ENCODE measurements at places on chromosomes 16 and 17.

GRCh38 chr16:52389045-52389444, 157.9 kb downstream of the TOX3 start:
- no peak for DNase-seq

DNA sequence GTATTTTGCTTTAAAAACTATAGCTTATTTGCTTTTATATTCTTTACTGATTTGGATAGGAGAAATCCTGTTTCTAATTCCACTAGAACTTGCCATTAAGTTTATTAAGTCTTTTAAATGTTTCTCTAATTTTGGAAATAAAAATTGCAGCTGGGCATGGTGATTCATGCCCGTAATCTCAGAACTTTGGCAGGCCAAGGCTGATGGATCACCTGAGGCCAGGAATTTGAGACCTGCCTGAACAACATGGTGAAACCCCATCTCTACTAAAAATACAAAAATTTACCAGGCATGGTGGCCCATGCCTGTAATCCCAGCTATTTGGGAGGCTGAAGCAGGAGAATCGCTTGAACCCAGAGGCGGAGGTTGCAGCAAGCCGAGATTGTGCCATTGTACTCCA, 30.7 kb downstream of the DNAH17 start:
- DNase-seq: no peak

- no peak for DNase-seq
These were observed 19.2 kb upstream of the MRPS23 start for GRCh38 chr17:57868910-57869616.

- no peak for DNase-seq
These were observed 8.6 kb downstream of the KRT10 start for GRCh38 chr17:40813804-40814203.

DNA sequence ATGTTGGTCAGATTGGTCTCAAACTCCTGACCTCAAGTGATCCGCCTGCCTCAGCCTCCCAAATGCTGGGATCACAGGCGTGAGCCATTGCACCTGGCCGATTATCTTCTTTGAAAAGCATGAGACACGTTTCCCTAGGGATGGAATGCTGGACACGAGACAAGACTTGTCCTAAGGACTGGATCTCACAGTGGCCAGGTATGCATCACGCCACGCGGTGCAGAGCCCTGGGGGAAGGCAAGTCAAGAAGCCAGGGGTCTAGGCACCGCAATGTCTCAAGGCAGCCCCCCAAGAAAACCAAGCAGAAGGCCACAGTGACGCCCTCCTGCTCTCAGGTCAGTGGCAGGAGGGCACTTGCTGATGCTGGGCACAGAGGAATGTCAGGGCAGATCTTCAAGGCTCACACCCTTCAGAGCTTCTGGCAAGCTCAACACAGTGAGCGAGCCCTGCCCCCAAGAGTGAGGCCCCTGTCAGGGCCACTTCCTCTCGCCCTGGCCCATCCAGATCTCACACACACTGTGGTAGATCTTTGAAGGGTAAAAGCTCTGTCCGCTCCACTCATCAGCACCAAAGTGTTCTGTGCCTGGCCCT, 134.7 kb downstream of the ZNF778 start:
- DNase-seq: no peak

DNA sequence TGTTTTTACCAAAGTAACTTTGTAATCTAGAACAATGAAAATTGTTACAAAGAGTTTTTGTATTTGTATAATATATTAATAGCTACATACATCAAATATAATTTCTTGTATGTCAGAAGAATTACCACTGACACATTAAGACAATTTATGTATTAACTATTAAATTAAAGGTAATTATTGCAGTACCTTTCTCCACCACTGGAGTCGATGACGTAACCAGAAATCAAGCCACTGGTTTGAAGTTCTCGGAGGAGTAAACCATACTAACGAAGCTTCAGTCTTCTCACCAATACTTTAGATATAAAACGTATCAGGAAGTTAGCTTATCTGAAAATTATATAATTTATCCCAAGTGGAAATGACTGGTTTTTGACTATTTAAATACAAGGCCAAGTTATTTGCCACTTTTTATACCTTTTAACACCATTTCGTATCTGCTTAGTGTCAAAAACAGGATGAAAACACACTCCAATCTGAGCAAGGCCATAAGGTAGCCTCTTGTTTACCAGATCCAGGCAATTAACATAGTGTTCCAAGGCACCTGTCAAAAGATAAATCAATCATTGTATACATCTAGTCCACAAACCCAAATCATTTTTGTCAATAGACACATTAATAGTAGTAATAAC, 4.3 kb downstream of the POLG2 start:
- no peak for DNase-seq

DNA sequence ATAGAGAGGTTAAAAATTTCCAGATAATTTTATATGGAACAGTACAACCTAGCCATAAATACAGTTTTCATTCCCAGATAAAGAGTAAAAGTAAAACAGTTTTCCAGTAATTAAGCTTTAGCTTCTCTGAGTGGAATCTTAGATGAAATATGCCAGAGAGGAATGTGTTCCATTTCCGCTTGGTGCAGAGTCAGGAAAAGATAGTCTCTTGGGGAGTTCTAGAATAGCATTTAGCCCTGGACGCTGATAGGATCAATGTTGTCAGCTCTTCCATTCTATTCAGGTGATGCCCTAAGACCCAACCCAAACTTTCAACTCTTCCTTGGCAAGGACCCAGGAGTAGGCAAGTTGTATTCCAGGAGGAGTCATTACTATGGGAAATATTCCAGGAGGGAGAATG, 30.9 kb upstream of the ABCA3 start:
- DNase-seq: no peak

DNA sequence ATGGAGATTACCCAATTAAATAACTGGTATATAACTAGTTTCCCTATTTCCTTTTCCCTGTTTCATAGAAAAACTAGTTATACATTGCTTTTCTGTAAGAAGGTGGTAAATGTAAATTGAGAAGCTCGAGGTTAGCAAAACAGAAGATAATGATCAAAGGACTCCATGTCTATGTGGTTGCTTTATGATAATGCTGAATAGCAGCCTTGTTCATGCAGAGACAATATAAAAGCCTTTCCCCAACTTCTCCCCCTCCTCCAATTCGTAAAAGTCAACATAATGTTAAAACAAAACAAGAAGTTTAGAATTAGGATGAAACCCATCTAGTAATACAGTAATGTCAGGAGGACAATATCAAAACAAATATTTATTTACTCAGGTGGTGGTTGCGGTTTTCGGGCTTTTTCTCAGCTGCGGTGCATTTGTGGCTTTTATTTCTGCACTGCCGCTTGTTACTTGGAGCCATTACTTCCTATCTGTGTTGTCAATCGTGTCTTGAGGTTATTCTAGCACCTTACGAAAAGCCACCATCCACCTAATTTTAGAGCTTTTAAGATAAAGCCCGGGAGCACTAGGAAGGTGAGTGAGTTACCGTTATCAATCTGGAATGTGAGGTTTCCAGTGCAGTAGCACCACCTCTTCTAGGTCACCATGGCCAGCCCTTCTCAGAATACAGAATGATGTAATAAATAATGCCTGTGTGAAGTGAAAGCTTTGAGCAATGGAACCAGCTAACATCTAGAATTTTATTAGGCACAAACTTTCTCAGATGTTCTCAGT, 297.5 kb downstream of the CDH13 start:
- no peak for DNase-seq

DNA sequence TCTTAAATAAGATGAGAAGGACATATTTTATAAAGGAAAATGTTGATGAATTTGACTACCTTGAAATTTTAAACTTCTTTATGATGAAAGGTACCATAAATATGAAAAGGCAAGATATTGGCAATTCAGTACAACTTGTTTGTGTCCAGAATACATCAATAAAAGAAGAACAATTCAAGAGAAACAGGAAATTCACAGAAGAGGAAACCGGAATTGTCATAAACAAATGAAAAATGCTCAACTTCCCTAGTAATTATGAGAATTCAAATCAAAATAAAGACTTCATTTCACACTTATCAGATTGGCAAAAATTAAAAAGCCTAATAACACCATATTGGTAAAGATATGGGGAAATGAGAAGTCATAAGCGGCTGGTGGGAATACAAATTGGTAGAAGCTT, 54.3 kb downstream of the WSB1 start:
- DNase-seq: no peak

DNA sequence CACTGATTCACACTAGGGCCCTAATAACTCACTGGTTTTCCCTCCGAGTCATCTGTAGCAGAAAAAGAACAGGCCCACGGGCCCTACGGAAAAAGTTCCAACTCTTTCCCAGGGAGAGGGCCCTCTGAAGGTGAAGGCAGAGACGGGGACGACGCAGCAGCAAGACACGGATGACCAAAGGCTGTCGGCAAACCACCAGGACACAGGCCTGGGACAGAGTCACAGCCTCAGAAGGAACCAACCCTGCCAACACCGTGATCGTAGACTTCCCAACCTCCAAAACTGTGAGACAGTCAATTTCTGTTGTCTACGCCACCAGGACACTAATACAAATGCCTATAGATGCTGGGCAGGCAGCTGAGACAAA, 5.2 kb upstream of the SPHK1 start:
- no peak for DNase-seq

GRCh38 chr16:74035816-74036215, 260.8 kb upstream of the PSMD7 start:
- DNase-seq: no peak

DNA sequence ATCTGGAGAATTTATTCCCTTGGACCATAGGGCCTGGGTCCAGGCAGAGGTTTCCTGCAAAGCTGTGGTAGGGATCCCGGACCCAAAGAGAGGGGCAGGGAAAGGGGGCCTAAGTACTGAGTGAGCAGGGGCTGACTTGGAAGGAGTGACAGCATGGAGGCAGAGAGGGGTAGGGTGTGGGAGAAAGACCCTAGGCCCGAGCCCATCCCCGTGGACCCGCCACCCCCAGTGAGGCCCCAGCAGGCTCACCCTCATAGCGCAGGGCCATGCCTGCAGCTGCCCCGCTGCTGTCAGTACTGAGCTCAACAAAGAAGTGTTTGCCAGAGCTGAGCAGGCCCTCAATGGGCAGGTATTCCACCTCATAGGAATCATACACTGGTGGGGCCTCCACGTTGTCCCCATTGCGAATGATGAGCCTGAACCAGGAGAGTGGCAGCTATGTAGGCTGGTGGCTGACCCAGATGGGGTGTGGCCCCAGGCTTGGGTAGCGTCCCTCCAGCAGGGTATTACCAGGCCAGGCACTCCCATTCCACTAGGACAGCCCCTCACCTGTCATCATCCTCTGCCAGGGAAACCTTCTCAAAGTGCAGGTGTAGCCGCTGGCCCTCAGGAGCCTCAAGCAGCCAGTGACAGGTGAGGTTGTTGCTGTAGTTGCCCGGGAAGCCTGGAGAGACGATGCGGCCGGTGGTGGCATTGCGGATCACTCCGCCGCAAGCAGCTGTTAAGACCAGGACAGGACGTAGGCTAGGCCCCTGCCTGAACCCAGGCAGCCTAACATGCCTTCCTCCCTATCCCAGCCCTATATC, 9.1 kb upstream of the PHF12 start:
- no peak for DNase-seq

DNA sequence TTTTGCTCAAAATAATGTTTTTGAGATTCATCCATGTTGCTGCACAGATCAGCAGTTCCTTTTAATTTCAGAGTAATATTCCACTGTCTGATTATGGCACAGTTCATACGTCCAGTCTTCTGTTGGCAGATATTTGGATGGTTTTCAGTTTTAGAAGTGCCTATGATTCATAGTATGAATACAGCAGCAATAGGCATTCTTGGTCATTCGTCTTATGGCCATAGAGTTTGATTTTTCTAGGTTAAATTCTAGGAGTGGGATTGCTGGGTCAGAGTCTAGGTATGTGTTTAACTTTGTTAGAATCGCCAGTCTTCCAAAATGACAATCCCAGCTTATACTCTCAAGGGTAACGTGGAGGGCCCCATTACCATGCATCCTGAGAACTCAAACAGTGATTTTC, 11.5 kb upstream of the IL34 start:
- no peak for DNase-seq

GRCh38 chr16:30458561-30459394, 13.1 kb upstream of the SEPHS2 start:
- DNase-seq: peak; percentile 65

GRCh38 chr16:69618721-69619120, 53.0 kb downstream of the NFAT5 start:
- no peak for DNase-seq

DNA sequence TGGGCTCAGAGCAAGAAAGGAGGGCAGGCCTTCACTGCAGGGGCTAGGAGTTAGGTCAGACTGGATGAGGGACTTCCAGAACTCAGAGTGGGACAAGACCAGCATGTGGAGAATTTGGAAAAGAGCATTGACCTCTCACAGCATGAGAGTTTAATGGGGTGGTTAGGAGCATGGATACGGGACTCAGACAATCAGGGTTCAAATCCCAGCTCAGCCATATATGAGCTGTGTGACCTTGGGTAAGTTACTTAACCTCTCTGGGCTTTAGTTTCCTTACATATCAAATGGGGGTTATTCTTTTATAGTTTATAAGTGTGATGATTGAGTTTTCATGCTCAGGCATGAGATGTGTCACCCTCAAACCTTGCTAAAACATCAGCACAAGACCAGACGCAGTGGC, 37.4 kb upstream of the ALKBH5 start:
- DNase-seq: no peak

- DNase-seq: no peak
These were observed 246.4 kb downstream of the XYLT1 start for GRCh38 chr16:17224350-17224749.

DNA sequence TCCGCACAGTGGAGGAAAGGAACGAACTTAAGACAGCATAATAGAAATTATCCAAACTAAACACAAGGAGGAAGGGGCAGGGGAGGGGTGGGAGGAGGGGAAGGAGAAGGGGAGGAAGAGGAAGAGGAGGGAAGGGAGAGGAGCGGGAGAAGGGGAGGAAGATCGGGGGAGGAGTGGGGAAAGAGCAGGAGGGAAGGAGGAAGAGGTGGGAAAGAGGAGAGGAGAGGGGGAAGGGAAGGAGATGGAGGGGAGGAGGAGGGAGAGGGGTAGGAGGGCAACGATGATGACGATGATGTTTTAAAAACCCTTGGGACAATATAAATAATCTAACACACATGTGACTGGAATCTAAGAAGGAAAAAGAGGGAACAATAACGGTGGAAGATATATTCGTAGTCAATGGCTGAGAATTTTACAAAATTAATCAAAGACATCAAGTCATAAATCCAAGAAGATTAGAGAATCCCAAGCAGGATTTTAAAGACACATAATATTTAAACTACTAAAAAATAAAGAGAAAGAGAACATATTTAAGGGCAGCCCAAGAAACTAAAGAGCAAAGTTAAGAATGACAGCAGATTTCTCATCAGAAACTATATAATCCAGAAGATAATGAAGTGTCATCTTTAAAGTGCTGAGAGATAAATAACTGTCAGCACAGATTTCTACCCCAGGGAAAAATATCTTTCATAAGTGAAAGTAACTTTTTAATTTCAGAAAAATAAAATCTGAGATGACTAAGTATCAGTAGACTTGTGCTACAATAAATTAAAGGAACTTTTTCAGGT, 30.2 kb downstream of the C16orf95 start:
- no peak for DNase-seq

- DNase-seq: no peak
These were observed 1147.5 kb upstream of the CDH8 start for GRCh38 chr16:63183743-63184142.
